Vagina (tissue), 2 donors: ENCODE measurements at places on chromosomes 11 and 22.

- no peak for DNase-seq
These were observed 19.6 kb downstream of the RTN4R start for GRCh38 chr22:20248461-20248978.

- no peak for DNase-seq
These were observed 145.1 kb downstream of the TBC1D22A start for GRCh38 chr22:46907241-46908215.

GRCh38 chr22:31122532-31123291 is at the start of gene INPP5J:
Gene INPP5J, plus strand, starts transcription at chr22:31122966. Its CDS starts 49 bp downstream, at chr22:31123015.
- no peak for DNase-seq

DNA sequence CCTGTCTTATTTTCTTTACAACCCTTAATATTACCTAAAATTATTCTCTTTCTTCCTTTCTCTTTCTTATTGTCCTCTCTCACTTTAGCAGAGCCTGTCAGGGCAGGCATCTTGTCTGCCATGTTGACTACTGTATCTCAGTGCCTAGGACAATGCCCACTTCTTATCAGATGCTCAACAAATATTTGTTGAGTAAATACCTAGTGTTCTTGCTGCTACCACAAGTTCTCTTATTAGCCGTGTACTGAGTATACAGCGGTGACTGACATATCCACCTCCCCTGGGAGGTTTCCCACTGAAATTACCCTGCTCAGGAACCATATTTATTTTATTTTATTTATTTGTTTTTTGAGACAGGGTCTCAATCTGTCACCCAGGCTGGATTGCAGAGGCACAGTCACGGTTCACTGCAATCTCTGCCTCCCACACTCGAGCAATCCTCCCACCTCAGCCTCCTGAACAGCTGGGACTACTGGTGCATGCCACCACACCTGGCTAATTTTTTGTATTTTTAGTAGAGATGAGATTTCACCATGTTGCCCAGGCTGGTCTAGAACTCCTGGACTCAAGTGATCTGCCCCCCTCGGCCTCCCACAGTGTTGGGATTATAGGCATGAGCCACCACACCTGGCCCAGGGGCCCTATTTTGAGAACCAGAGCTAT is 6.7 kb downstream of the HPX start:
- DNase-seq: no peak

DNA sequence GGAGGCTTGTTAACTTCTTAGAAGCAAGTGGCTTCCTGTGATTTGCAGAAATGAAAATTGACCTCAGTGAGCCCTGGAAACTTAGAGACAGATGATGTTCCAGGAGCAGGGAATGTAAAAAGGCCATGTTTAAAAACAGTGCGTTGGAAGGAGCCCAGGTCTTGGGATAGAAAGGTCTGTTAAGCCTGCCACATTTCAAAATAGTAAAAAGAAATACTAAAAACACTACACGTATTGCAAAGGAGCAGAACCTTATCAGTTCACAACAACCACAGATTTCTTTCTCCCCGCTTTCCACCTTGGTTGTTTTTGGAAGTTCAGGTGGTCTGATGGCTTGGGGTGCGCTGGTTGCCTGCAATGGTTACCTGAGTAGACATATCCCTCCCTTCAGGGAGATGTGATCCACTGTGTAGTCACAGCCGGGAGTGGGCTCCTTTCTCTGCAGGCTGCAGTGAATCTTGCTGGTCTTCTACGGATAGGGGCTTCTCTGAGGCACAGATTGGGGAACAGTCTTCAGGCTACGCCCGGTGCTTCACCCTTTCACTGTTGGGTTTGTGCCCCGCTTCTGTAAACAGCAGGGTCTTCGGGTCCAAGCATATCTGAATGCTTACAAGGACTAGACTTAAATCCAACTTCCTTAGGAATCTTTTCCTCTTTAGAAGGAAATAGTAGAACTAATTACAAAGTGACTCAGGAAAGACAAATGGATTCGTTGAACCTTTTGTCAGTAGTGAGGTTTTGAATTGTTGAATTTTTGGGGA is 1.9 kb downstream of the TEAD1 start:
- peak; percentile 85 for DNase-seq
